Stimulated activated CD4-positive, alpha-beta T cell treated with anti-CD3 and anti-CD28 coated beads, TNF-alpha, amount 100 ng/mL, for 24 hours (primary cell): ENCODE measurements at places on chromosomes 11 and 22.

DNA sequence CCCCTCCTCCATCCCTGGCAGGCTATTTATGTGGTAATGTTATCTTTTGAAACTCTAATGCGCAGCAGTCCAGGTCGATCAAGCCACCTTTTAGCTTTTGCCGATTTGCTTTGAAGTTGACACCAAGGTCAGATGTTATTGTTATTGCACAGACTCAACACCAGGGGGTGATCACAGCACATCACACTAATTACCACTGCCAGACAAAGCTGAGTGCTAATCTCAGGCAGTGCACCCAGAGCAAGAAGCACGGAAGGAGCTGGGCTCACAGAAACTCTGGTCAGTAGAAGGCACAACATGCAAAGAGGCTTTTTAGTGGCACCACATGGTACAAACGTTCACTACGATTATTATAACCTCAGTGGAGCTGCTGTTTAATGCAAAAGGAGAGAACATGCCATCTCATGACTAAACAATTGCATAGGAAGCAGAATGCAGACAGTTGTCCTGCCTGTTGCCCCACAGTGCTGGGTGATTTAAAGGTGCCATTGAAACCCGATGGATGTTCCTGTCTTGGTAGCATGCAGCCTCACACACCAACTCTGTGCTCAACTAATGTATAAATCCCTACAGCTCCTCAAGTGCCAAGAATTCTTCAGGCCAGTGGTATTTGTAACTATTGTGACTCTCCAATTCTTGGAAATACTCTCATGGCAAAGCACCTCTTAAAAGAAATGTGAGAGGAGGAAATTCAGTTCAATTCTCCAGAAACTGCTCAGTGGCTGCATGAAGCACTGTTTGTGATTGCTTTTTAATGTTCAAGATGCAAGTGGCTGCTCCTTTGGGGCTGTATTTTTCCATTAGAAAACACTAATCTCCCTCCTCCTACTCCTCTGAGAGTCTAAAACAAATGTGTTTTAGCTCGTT, 353.9 kb upstream of the DDI1 start:
- DNase-seq = peak; percentile 13

GRCh38 chr11:42075180-42075579, 615.7 kb upstream of the LRRC4C start:
- no peak for DNase-seq

DNA sequence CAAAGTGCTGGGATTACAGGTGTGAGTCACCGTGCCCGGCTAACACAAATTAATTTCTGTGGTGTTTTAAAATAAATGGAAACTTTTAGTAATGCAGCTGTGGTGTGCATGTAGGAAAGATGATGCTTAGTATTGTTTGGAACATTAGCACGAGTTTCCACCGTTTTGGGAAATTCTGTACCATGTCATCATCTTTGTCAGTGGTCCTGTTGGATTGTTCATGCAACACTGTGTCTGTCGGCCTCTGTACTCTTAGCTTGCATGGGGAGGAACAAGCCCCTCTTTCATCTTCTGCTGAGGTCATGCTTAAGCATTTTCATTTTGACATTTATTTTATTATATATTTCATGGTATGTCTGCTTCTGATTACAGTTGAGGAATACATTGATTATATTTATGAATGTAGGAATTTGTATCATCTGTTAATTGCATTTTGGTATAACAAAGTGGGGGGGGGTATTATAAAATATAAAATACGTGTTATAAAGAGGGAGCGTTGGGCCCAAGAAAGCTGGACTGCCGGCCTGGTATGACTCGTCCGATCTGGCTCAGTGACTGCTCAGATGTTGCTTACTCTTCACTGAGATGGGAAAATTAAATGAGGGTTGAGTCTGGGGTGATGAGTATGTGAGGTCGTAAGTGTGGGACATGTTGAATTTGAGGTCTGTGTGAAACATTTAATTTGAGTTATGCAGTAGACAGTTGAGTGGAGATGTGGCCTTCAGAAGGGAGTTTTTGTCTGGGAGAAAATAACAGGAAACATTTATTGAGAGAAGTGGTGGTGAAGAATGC, 28.7 kb downstream of the CECR2 start:
- DNase-seq = no peak

DNA sequence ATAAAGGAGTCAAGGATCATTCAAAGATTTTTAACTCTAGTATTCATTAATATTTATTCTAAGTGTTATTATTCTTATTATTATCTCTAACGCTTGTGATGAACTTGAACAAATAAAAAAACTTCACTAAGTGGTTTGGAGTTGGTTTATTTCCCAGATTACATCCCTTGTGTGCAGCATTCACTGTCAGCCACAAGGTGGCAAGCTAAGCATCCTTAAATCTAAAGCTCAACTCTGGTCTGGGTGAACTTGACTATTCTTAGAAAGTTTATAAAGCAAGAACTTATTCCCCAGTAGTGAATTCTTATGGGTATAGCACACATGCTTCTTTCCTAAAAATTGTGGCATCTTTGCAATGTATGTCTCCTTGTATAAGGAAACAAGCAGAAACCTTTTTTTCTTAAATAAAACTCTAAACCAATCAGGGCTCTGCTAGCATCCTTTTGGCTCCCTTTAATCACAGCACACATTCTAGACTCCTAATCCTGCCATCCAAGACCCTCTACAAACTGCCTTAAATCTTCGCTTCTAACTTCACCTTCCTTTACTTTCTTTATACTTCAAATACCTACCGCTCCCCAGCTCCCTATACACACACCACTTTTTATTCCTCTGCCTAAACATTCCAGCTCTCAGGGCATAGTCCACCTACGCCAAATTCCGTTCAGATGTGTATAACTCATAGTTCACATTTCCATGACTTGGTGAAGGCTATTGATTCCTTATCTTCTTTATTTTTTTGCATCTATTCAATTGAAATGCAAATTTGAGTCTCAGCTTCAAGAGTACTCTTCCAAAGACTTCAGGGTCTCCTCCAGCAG, 1068.8 kb downstream of the DLG2 start:
- no peak for DNase-seq

GRCh38 chr22:45450921-45451651, 37.6 kb downstream of the RIBC2 start:
- DNase-seq = no peak

GRCh38 chr22:39645532-39645931, 75.0 kb downstream of the CACNA1I start:
- no peak for DNase-seq

DNA sequence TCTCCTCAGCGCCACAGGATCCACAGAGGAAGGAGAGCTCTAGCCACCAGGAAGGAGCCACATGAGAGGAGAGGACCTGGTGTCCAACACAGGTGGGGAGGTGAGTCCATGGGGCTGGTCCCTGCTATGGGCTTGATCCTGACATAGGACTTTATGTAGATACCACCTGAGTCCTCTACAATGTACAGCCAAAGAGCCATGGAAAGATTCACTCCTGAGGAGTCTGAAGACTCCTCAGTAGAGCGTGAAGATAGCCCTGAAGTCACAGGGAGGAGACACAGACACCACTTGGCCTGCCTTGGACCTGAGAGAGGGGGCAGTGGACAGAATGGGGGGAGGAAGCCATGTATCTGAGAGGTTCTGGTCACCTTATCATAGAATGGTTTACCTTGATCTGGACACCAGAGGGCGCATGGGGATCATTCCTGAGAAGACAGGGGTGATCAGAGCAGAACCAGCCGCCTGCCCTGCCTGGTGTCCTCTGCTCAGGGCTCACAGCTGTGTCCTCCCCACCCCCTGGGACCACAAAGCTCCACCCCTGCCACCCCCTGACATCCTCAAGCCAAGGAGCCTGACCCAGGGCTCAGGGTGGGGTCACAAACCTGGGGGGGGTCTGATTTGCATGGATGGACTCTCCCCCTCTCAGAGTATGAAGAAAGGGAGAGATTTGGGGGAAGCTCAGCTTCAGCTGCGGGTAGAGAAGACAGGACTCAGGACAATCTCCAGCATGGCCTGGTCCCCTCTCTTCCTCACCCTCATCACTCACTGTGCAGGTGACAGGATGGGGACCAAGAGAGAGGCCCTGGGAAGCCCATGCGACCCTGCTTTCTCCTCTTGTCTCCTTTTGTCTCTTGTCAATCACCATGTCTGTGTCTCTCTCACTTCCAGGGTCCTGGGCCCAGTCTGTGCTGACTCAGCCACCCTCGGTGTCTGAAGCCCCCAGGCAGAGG, 77.0 kb downstream of the ZNF280B start:
- DNase-seq = peak; percentile 43

DNA sequence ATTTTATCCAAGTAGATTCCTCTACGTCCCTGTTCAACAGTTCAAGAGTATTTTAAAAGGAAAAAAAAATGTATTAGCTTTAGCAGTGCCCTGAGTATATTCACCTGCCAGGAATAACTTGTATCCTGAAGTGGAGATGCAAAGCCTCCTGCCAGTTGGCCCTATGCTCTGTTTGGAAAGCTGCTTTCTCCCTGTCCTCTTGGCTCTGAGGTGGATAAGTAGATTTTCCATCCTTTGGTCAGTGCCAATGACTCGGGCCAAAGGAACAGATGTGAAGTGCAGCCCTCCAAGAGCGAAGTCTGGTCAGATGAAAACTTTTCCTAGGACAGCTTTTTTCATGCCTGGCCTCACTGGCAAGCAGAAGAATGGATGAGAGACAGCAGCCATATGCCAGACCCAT, 839.9 kb upstream of the TENM4 start:
- no peak for DNase-seq

- no peak for DNase-seq
These were observed 41.9 kb downstream of the KCNJ1 start for GRCh38 chr11:128825050-128825784.

GRCh38 chr11:65641297-65642013, 3.6 kb downstream of the SIPA1 start:
- no peak for DNase-seq

DNA sequence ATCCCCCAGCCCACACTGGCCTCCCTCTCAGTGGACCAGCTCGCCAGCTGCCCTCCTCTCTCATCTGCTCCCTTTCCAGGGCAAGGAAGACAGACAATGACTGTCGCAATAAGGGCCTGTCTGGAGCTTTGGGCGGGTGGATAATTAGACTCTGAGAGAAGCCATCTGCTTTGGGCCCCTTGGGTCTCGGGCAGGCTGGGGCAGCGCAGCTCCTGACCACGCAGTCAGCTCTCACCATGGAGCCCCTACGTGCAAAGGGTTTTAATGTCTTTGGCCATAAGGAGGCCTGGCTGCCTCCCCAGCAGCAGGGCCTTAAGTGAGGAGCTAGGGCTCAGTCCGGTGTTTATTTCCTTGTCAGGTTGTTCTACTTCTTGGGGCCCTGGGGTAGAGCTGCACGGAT, 153.9 kb downstream of the CHST1 start:
- DNase-seq = no peak

- DNase-seq = no peak
These were observed 117.0 kb downstream of the SLC1A2 start for GRCh38 chr11:35302398-35302797.

DNA sequence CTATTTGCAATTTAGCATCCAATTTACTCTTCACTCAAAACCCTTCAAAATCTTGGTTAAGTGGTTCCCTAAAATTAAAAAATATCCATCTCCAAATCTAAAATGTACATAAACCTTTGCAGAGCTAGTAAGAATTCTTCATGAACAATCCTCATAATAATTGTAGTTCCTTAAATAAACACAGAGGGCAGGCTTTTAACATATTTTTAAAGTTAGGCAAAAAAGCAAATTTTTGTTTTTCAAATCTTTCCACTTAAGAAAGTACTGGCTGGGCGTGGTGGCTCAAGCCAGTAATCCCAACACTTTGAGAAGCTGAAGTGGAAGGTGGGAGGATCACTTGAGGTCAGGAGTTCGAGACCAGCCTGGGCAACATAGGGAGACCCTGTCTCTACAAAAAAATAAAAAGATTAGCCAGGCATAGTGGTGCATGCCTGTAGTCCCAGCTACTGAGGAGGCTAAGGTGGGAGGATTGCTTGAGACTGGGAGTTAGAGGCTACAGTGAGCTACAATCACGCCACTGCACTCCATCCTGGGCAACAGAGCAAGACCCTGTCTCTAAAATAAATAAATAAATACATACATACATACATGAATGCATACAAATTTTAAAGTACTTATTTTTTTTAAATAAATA, 25.1 kb upstream of the PLAAT3 start:
- DNase-seq = no peak

- DNase-seq = no peak
These were observed 32.4 kb downstream of the TMEM225 start for GRCh38 chr11:123853038-123853437.

- DNase-seq = no peak
These were observed 3.9 kb upstream of the PTS start for GRCh38 chr11:112222303-112222702.

- DNase-seq = no peak
These were observed 127.0 kb downstream of the COMMD9 start for GRCh38 chr11:36162006-36162882.

- no peak for DNase-seq
These were observed 12.7 kb downstream of the MYO18B start for GRCh38 chr22:25754527-25755202.

DNA sequence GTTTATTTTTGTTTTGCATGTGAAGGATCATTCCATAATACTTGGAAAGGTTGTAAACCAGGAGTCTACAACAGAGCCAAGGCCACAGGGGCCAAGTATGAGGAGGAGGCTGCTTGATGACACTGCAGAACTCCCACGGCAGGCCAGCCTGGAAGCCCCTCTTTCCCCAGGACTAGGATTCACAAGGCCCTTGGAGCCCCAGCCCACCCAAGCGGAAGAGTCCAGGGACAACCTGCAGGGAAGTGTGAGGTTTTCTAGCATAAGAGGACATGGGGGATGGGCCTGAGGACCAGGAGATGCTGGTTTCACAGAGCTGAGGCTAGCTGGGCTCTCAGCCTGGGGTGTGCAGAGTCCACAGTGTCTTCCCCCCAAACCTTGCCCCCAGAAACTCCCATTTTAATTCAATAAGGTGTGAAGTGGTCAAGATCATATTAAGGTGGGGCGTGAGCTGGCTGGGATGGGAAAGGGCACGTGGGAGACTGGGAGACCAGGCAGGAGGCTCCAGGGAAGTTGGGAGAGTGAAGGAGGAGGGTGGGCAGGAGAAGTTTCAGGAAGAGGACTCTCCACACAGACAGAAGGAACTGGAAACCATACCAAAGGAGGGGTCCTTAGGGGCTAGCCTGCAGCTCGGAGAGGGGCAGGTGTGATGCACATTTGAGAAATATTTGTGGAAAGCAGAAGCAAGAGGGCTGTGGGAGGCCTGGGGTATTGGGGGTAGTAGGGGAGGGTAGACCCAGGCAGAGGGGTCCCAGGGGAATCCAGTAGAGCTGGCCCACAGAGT, 12.4 kb downstream of the GNAZ start:
- no peak for DNase-seq

DNA sequence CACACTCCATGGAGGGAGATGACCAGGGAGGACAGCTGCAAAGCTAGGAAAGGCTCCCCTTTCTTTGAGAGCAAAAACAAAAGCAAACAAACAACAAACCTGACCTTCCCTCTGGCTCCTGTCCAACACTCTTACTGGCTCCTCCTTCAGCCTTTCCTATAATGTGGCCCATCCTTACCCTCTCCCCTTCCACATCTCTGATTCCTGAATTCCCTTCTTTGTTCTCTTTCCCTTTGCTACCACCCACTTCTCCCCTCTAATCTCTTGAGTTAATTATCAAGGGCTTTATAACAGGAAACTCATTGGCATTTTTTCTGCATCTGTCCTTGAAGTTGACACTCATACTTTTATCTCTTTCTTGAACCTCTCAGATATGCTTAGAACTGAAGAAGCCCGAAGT, 56.3 kb downstream of the ZNF280B start:
- DNase-seq = no peak

- no peak for DNase-seq
These were observed 91.8 kb downstream of the APIP start for GRCh38 chr11:34824425-34824824.
